AG09319 (cell line): ENCODE measurements at places on chromosomes 16 and 17.

DNA sequence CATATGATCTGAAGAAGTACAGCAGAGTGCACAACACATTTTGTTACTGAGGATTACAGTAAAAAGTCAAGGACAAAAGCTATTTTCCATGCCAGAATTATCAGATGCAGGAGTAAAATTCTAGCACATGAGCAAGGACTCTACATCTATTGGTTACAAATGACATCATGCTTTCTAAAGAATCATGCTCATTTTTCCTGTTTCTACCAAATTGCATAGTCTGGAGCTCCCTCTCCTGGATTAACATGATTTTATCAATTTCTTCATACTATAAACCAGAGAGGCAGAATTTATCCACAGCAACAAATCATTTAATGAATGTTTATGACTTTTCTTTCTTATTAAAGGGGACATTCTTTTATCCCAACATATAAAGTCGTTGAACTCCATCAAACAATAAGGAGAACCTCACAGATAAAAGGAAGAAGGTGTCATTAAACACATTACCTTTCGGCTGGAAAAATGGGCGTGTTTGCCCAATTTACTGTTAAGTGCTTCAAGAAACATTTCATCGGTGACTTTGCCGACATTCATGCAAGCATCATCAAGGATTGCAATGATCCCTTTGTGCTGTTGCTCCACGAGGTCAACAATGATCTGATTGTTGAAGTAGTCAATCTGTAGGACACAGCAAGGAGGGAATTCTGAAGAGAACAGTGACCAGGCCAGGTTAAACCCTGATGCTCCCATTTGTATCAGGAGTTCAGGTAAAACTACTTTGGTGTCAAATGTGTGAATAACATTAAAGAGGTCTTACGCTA is 121.7 kb downstream of the MYO1D start:
- peak; percentile 31 for DNase-seq

DNA sequence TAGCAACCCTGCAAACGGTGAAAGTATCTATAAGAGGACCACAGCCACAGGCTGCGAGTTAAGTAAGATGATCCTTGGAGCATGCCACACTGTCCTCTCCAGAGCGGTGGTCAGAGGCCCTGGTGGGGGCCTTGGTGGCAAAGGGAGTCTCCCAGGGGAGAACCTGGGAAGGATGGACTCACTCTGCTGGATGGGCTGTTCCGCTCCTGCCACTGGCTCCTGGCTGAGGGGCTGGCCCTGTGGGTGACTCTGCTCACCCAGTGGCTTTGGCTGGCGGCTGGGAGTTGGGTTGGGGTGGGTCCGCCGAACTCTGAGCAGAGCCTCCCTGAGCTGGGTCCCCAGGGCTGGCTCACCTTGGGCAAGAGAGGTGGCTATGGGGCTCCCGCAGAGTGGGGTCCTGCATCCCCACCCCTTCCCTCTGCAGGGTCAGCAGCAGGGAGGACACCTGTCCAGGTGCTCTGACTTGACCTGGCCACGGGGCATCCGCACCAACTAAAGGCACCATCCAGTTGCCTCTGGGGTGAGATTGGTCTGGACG is 7.3 kb downstream of the CDK5R1 start:
- no peak for DNase-seq

- DNase-seq = no peak
Measured at GRCh38 chr16:7086822-7087616, 245.6 kb upstream of the RBFOX1 start.

DNA sequence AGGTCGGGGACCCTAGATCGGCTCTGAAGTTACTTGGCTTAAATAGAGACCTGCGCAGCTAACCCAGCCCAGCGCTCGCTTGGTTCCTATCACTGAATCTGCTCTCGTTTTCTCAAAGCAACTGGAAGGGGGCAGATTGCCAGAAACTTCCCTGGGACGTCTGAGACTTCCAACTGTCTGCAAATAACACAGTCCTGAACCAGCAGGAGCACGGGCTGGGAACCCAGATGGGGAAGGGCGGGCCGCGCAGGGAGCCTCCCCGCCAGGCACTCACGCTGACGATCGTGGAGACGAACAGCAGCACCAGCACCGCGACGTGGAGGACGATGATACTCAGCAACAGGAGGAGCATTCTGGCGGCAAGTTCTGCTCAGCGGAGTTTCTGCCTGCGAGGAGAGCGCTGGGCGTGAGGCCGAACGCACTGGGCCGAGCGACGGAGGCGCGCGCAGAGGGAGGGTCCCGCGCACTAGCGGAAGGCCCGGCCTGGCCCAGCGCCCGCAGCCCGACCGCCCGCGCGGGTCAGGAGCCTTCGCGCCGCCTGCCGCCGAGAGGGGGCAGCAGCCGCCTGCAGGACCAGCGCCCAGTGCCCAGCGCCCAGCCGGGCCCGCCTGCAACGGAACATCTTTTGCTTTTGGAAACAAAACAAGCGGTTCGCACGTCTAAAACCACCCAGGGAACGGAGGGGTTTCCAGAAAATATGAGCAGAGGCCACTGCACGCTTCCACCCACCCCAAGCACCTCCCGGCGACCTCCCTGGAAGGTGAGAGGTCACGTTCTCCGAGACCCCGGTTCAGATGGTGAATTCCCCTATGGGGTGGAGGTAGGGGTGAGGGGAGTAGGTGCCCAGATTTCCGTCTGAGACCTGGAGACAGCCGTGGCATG is 4.5 kb downstream of the PMP22 start:
- DNase-seq = peak; percentile 75

- DNase-seq = no peak
Measured at GRCh38 chr16:49346459-49346858, 27.1 kb upstream of the C16orf78 start.

DNA sequence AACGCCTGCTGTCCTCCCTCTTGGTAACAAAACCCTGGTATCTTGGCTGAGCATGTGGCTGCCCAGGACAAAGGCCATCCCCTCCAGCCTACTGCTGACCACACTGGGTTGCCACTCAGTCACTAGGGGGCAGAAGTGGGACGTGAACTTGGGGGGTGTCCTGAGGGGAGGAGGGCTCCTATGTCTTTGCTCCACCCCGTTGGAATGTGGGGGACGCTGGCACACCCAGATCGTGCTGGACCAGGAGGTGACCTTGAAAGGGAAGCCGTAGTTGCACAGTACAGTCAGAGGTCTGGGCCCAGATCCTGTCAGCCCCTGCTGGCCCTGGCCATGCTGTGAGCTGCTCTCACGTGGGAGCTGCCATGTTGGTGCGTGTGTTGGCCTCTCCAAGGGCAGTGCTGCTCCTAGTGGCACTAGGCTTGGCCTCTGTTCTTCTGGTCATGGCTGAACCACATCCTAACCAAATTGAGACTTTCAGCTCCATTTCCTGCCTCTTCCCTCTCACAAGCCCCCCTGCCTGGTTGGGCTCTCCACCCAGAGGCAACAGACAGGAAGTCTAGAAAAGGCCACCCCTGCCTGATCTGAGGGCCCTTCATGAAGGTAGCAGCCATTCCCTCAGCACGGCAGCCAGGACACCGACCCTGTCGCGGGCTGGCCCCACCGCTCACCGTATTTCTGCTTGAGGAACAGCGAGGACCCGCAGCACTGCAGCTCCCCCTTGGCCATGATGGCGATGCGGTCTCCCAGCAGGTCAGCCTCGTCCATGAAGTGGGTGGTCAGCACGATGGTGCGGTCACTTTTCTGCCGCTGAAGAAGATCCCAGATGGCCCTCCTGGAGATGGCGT is 29.0 kb upstream of the RNPS1 start:
- DNase-seq = no peak

GRCh38 chr17:67503184-67503583 is 126.1 kb downstream of the PITPNC1 start:
- no peak for DNase-seq

DNA sequence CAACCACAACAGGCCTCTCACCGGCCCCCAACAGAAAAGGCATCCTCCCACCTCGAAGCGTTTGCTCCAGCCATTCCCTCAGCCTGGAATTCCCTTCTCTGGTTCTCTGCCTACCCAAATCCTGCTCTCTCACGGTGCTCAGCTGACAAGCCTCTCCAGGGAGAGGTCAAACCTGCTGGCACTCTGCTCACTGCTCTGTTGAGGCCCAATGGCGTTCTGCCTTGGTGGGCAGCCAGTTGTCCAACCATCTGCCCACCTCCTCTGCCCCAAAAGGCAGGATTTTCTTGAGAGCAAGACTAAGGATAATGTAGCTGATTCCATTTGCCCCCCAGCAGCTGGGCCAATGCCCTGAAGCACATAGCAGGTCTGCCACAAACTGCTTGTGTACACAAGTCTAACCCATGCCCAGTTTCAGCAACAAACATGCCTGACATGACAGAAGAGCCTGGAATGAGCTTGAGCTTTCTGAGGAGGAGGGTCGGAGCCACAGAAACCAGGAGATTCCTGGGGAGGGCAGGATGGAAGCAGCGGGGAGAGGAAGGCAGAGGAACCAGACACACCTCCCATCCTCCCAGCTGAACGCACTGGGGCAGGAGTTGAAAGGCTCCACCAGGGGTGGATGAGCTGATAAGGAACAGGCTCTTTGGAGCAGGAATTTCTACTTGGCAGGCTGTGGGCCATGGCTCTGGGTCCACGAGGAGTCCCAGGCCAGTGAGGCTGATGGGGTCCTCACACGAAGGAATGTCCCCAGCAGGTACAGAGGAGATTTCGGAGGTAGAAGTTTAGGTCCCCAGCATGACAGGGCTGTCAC is 23.9 kb downstream of the ARHGAP27 start:
- no peak for DNase-seq

- no peak for DNase-seq
Measured at GRCh38 chr16:9351440-9351839, 260.0 kb downstream of the HAPSTR1 start.

- no peak for DNase-seq
Measured at GRCh38 chr16:84759061-84759460, 59.3 kb downstream of the USP10 start.

- no peak for DNase-seq
Measured at GRCh38 chr16:85882181-85882810, 16.7 kb upstream of the IRF8 start.

DNA sequence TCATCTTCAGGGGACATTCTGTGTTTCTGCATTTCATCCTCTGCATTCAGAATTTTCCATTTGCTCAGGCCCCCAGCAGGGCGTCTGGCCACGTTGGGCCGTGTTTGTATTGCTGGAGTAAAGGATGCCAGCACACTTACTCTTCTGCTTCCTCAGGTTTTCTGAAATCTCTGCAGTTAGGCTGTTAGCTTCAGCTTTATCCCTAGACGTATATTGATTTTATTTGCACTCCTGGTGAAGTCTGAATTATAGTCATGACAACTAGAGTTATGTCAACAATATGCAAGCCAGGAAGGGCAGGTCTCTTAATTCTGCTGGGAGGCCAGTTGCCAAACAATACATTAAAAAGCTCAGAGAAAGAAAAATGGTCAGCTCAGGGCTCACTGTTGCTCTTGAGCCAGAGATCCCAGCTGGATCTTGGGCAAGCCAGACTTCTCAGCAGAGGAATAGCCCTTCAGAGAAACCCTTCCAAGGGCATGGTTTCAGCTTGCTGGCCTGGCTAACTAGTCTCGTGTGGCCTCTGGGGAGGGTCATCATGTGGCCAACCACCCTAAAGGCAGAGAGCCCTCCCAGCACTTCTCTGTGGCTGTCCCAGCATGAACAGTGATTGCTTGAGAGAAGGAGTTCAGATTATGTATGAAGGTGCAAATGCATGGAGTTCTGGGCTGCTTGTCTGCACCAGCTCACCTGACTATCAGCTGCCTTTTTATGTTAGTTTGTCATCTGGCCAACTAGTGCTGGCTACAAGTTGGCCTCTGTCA is 110.2 kb upstream of the CACNG5 start:
- peak; percentile 27 for DNase-seq

GRCh38 chr17:34377078-34377823 is 14.2 kb upstream of the CCL1 start:
- DNase-seq = no peak

GRCh38 chr16:48608452-48608851 is 1.5 kb downstream of the N4BP1 start:
- no peak for DNase-seq

GRCh38 chr16:75537776-75538175 is 1.9 kb upstream of the CHST5 start:
- no peak for DNase-seq

- no peak for DNase-seq
Measured at GRCh38 chr16:83561876-83562275, 245.9 kb upstream of the HSBP1 start.

DNA sequence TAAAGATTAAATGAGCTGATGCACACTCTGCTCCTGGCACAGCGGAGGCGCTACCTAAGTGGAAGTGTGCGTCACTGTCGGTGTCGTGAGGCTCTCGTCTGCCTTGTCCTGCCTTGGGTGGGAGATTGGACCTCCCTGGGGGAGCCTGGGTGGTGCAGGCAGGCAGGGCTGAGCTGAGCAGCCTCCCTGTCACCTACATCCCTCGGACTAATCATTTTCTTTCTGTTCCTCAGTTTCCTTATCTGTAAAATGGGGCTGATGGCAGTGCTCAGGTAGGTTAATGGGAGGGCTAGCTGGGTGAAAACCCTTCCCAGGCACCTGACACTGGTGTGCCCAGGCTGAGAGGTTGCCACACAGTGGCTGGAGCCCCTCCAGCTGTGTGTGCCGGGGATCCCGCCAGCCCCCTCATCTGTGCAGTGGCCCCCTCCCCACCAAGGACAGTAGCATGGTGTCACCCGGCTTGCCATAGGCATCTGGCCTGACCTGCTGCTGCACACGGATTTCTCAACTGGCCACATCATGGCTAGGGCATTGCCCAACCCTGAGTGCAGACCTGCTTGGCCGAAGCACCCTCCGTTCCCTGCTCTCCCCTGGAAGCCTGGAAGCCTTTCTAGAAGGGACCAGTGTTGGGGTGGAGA is 4.3 kb downstream of the ADCY7 start:
- no peak for DNase-seq

GRCh38 chr17:3485481-3486068 is 9.8 kb downstream of the ASPA start:
- no peak for DNase-seq

DNA sequence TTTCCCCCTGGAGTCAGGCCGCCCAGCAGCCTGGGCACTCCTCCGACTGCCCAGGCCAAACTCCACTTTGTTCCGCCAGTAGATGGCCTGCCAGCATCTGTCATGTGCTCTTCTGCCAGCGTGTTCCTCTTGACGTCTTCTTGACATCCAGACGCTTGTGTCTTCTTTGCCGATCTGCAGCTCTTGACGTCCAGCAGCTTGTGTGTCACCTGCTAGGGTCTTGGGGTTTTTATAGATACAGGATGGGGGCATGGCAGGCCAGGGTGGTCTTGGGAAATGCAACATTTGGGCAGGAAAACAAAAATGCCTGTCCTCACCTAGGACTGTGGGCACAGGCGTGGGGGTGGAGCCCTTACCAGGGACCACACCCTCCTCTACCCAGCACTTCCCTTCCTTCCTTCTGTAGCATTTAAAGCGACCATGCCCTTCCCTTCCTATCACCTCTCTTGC is 88.7 kb downstream of the BMERB1 start:
- no peak for DNase-seq

GRCh38 chr17:80446645-80447405 is 29.6 kb downstream of the NPTX1 start:
- DNase-seq = no peak

GRCh38 chr17:13266606-13267005 is 248.8 kb upstream of the ELAC2 start:
- DNase-seq = peak; percentile 31

- no peak for DNase-seq
Measured at GRCh38 chr17:49508866-49509587, 13.9 kb downstream of the NGFR start.
